Activated naive CD4-positive, alpha-beta T cell treated with anti-CD3 and anti-CD28 coated beads for 36 hours (primary cell): ENCODE measurements at places on chromosomes 6 and 20.
A peak's percentile ranks its signal among the peaks of the same experiment; 100 is the strongest.

- no peak for DNase-seq
These were observed 672.0 kb downstream of the RNF144B start for GRCh38 chr6:19059102-19059501.

DNA sequence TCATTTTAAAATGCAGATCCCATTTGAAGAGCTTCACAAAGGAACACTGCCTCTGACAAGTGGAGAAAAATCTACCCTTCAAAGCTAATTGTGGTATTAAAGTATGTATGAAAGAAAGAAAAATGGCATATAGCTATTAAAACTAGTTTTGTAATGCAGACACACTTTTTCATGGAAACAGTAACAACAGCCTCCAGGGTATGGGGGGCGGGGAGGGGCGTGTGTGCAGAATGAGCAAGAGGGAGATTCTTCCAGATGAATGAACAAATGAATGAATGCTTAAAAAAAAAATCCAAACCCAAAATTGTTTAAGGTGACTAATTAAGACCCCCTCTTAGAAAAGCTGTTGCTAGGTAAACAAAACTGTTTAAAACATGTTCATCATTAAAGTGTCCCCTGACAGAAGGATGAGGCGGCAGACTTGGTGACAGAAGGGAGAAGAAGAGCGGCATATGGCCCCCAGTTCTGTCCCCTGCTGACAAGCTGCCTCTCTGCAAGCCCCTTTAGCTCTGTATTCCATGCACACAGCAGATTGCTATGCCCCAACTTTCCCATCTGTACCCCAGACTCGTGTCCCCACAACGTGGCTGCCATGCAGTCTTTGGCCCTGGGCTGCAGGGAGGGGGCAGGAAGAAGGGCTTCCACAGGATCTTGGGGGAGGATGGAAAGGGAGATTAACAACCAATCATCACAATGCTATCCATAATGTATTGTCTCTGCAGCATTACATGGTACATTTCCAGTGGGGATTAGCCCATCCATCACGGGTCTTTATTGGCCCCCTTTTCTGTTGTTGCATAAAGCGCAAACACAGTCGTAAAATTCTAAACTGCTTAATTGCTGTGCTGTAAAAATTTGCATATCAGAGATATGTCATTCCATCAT is 108.4 kb upstream of the OLIG3 start:
- no peak for DNase-seq

DNA sequence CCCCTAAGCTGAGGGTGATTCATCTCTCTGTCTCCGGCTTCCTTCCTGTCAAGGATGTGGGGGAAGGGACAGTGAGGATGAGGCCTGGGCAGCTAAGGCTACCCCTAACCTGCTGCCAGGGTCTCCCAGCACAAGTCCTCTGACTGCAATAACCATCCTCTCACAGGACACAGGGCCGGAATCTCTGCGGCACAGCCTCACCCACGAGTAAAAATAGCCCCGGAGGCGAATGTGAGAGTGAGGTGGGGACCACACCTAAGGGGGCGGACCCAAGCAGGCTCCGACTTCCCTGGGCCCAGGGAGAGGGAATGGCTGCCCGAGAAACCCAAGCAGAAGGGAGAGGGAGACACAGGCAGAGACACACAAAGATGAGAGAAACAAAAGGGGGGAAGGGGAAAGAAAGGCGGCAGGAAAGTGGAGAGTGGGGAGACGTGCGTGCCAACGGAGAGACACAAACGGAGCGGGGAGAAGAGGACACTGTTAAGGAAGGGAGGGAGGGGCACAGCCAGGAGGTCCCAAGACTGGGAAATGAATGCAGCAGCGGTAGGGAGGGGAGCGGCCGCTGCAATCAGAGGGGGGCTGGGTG is 1.4 kb downstream of the CLIC1 start:
- DNase-seq = peak; percentile 83

DNA sequence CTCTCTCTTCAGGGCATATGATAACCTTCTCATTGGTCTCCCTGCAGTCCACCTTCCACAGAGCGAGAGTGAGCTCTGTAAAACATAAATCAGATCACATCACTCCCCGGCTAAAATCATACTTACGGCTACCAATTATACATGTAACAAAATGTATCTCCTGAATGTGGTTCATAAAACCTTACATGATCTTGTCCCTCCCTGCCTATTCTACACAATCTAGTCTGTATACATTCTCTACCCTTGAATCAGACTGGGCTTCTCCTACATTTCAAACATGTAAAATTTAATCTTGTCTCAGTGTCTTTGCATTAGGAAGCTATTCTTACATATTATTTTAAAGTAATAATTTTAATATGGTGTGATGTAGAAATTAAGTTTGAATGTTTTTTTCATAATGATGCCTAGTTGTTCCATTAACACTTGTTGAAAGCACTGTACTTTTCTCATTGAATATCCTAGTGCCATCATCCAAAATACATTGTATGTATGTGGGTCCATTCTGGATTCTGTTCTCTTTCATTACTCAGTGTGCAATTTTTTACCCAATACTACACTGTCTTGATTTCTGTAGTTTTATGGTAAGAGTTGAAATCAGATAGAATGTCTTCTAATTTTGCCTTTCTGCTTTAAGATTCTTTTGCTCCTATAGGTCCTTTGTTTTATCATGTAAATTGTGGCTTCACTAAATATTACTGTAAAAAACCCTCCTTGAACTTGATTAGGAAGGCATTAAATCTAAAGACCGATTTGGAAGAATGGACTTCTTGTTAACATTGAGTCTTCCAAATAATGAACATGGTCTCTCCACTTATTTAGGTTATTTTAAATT is 403.3 kb upstream of the EPHA7 start:
- DNase-seq = no peak

DNA sequence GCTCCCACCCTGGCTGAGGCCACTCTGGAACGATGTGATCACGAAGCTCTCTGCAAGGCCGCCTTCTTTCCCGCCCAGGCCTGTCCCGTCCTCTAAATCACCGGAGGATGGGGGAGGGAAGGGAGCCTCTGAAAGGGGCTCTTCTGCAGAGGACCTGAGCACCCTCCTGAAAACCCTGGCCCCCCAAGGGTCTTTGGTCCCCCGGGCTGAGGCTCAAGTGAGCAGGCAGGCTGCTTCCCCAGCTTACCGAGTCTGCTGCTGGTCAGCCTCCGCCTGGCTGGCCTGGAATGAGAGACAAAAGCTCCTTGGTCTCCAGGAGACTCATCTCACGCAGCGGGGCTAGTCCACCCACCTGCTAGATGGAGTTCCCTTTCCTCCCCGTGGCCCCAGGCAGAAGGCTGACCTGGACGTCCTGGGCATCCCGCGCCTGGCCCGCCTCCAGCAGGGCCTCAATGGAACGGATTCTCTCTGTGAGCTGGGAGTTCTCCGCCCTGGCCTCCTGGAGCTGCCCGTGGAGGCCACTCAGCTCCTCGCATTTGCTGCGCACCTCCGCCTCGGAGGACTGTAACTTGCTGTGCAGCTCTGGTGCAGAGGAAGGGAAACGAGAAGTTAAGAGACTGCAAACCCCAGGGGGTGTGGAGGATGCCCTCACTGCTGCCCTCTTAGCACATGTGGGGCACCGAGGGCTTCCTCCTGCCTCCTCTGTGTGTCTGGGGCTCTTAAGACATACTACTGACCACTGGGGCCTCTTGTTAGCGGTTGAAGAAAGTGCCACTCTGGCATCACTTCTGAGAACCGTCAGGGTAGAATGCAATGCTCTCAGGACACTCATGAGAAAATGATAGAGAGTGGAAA is 54.7 kb downstream of the RRBP1 start:
- DNase-seq = no peak

- peak; percentile 31 for DNase-seq
These were observed 22.4 kb downstream of the ZNF311 start for GRCh38 chr6:28982476-28983266.

GRCh38 chr6:3746119-3746691 is 5.3 kb downstream of the PXDC1 start:
- DNase-seq = no peak

GRCh38 chr6:5164092-5164491 is 79.0 kb downstream of the PPP1R3G start:
- no peak for DNase-seq

GRCh38 chr6:1403851-1404712 is 14.7 kb downstream of the FOXF2 start:
- no peak for DNase-seq

DNA sequence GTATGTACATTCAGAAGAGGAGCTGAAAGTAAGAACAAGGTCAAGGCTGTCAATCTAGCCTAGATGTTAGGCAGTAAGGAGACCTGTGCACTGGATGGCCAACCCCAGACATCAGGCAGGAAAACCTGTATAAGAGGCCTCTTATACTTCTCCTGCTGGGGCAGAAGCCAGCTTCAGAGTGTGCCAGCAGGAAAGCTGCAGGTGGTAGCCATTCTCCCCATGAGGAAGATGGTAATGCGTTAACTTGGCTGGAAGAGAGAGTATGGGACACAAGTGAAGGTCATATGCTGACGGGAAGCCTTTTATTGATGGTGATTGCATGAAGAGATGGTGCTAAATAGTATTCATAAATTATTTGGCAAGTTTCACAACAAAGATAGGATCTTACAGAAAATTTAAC is 20.6 kb downstream of the NHLRC1 start:
- no peak for DNase-seq

- no peak for DNase-seq
These were observed 307.2 kb downstream of the SOX4 start for GRCh38 chr6:21900730-21901129.

GRCh38 chr20:63589261-63590217 is 15.5 kb upstream of the HELZ2 start:
- DNase-seq = no peak

DNA sequence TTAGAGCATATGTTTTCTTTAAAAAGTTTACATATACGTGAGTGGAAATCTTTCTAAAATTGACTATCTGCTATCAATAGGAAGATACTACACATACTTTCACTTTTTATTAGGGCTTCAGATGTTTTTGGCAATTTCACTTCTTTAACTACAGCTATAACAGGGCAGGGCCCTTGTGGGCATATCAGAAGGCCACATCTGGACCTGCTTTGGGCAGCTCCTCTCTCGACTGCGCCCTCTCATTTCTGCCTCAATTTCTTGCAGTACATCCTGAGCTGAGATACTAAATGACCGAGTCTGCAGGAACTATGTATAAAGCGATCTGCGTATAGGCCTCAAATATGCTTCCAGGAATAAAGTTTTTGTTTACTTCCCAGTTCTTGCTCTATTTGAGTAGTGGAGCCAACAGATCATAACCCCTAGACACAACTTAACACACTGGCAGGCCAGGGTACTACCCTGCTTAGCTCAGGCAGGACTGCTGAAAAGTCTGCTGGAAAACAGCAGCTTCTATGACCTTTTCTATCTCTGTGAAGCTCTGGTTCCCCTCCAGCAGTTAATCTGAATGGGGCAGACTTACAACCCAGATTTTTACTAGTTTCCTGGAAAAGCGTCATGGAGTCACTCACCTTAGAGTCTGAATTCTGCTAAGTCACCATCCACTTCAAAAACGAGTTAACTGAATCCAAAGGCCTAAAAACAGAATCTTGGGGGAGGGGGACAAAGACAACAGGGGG is 12.7 kb downstream of the GCLC start:
- DNase-seq = no peak

- DNase-seq = no peak
These were observed 277.6 kb downstream of the CLIC5 start for GRCh38 chr6:45738057-45738455.

GRCh38 chr6:116556065-116556464 is 2.5 kb downstream of the CALHM4 start:
- DNase-seq = no peak

GRCh38 chr20:4247898-4248858 is 232.8 kb upstream of the RNF24 start:
- DNase-seq = no peak

GRCh38 chr20:47125508-47125757 is 230.8 kb downstream of the EYA2 start:
- DNase-seq = no peak

- DNase-seq = no peak
These were observed 2.0 kb downstream of the LST1 start for GRCh38 chr6:31587791-31588777.

DNA sequence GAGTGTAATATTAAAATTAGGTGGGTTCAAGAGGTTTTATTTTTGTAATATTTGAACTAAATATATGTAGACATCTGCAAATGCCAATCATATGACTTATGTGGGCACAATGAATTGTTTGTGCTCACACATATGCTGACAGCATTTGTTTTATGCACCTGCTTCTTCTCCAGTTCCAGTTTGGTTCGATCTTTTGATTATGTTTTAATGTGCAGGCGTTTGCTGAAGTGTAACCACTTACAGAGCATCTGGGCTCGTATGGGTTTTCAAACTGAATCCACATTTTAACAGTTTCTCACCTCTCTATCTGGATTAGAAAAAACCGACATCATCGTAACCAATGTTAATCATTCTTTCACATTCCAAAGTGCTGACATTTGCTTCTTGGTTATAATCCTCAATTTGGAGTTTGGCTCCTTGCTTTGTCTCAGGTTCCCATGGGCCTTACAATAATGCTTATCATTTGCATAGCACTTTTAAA is 129.1 kb upstream of the SPACA1 start:
- no peak for DNase-seq

DNA sequence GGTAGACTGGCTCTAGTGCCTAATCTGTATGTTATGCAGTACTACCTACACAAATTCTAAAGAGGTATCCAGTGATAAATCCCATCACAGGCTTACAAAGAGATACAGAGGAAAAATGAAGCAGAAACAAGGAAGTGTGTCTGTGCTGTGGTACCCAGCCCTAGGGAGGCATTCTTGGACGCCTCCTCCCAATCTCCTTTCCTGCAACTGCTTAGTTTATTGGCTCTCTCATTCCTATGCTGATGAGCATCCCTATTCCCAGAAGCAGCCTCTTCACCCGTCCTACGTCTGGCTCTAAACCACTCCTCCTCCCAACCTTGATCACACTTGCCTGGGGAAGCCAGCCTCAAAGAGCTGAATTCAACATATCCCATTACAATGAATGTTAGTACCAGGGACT is 34.5 kb upstream of the TGM6 start:
- no peak for DNase-seq

- DNase-seq = no peak
These were observed 215.8 kb upstream of the CDYL start for GRCh38 chr6:4560221-4561077.

DNA sequence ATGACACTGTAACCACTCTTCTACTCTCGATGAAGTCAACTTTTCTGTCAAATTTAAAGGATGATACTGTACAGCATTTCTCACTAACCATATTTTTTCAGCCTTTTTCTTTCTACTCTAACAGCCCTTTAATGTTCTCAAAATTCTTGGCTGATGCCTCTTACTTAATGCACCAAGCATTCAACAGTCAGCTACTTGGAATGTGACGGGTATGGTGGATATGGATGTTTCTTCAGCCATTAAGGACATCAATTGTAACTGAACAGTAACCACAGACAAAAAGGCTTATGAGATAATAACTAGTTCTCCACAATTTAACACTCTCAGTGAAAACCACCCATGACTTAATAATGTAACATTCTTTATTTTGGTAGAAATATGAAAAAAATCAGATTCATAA is 467.2 kb upstream of the ZNF337 start:
- DNase-seq = no peak

- DNase-seq = no peak
These were observed 24.5 kb downstream of the PYGB start for GRCh38 chr20:25272223-25273000.
